Neuronal stem cell (in vitro differentiated cells): ENCODE measurements at places on chromosomes 7 and 10.

DNA sequence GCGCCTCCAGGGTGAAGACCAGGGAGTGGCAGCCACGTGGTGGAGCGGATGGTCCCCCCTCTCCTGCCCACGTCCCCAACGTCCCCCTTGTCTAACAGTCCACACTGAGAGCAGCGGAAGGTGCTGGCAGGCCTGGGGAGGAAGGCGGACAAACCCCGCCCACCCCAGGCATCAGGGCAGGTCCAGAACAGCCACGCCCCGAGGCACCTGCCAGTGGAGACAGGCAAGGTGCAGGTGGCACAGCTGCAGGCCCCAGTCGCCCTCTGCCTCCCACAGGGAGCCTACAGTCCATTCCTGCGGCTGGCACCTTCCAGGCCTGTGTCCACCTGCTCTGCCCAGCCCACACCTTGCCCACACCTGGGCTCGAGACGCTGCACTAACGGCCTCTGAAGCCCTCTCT lies 24.9 kb downstream of the CYP2W1 start:
- no peak for DNase-seq

- DNase-seq = no peak
These were observed 135.2 kb upstream of the PRSS1 start for GRCh38 chr7:142614116-142614515.

DNA sequence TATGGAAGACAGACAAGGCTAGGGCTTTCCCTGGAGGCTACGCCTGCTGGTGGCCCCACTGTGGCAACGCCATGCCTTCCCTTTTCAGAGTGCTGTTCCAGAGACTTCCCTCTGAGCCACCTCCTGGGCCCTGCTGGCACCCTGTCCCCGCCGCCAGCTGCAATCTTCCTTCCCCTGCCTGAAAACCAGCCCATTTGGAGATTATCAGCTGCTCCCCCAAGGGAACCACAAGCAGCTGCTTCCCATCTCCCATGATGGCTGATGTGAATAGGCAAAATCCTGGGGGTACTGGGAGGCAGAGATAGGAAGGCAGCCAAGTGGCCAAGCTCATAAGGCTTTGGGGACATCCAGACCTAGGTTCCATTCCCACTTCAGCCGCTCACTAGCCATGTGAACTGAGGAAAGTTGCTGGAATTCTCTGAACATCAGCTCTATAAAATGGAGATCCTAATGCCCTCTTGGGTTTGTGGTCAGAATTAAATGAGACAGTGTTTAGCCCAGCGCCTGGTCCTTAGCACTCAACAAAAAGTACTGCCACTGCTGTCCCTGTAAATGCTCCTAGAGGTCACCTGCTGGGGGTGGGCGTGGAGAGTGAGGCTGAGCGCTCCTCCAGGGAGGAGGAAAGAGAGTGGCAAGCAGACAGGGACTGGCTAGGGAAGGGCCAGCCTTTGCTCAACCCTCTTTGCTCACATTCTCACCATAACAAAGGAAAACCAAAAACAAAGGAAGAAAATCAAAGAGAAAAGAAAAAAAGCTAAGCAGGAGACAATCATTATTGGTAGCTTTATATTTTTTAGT lies 5.9 kb downstream of the TSPAN33 start:
- no peak for DNase-seq

GRCh38 chr7:137975221-137975620 lies 26.7 kb downstream of the CREB3L2 start:
- no peak for DNase-seq

- peak; percentile 51 for DNase-seq
These were observed at the start of gene NOD1 for GRCh38 chr7:30478349-30479201. Gene NOD1 (minus strand): TSS chr7:30478784. CDS start chr7:30456921, 21,863 bp downstream.

GRCh38 chr7:7707246-7707645 lies 11.2 kb downstream of the RPA3 start:
- DNase-seq = no peak

DNA sequence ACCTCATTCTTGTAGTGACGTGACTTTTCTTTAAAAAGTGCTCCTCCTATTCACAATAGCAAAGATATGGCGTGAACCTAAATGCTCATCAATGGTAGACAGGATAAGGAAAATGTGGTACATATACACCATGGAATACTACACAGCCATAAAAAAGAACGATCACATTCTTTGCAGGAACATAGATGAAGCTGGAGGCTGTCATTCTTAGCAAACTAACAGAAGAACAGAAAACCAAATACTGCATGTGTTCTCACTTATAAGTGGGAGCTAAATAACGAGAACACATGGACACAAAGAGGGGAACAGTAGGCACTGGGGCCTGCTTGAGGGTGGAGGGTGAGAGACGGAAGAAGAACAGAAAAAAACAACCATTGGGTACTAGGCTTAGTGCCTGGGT lies 59.9 kb upstream of the FGFR2 start:
- no peak for DNase-seq

- no peak for DNase-seq
These were observed 80.1 kb downstream of the ANKIB1 start for GRCh38 chr7:92325858-92326257.

GRCh38 chr7:69047151-69047754 lies 551.0 kb upstream of the AUTS2 start:
- no peak for DNase-seq

- DNase-seq = no peak
These were observed 36.0 kb downstream of the MAT1A start for GRCh38 chr10:80253266-80253962.

DNA sequence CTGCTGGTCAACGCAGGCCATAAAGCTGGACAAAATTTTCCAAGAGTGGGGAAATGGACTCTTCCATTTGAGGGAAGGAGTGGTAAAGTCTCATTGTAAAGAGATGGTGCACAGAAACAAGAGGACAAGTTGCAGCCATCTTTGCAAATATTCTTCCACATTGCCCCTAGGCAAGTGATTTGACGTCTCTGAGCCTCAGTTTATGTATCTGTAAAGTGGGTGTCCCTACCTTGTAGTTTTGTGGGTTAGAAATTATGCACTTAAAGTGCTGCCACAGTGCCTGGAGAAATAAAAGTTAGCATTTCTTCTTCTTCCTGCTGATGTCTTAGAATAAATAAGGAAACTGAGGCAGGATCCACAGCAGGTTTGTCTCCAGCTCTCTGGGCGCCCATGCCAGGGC lies 12.1 kb downstream of the ADAMTS14 start:
- DNase-seq = no peak

DNA sequence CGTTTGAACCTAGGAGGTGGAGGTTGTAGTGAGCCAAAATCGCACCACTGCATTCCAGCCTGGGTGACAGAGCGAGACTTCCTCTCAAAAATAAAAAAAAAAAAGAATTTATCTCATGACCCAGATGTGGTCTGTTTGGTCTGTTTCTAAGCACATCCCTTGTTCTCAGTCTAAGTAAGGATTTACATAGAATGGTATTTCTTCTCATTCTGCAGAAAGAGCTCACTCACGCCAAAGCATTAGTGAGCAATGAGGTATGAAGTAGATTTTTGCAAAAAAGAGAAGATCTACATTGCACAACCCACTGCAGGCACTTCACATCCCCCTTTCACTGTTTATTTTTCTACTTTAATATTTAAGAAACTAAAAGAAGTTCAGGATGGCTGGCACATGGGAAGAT lies 76.5 kb upstream of the FGL2 start:
- DNase-seq = no peak

DNA sequence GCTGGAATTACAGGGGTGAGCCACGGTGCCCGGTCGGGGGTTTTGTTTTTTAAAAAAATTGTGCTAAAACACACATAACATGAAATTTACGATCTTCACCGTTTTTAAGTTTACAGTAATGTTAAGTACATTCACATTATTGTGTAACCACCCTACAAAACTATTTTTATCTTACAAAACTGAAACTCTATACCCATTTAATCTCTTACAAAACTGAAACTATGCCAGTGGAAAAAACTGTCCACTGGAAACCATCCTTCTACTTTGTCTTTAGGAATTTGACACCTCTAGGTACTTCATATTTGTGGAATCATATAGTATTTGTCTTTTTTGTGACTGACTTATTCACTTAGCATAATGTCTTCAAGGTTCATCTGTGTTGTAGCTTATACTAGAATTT lies 1.0 kb upstream of the PSMC2 start:
- no peak for DNase-seq

- DNase-seq = no peak
These were observed 1583.6 kb upstream of the LRRTM3 start for GRCh38 chr10:65342245-65342644.

DNA sequence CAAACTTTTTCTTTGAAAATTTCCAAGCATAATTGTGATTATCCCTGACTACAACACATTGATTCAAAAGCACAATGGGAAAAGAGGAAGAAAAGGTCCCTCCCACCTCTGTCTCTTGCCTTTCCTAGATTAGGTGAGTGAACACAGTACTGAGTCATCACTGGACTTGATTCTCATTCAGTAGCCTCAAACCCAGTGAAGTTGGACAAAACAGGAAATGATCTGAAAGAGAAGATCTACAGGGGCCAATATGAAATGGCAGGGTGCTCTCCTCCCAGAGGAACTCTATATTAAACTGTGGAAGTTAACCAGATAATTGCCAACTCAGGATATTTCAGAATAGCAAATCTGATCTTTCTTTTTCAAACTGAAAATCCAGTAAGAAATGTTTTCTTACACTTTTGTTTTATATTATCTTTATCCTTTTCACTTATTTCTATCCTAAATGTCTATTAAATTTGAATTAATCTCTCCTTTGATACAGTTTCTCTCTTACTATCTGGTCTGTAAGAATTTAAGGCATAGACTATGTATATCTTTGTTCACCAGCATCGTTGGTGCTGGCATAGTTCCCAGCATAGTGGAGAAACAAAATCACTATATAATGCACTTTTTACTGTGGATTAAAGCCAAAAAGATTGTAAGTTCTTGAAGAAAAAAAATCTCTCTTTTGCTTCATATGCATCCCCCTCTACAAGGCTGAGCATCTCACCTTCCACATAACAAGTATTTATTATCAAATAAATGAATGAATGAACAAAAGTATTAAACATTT lies 41.4 kb upstream of the IKZF1 start:
- no peak for DNase-seq

- no peak for DNase-seq
These were observed 66.5 kb downstream of the ASB13 start for GRCh38 chr10:5599613-5600520.

DNA sequence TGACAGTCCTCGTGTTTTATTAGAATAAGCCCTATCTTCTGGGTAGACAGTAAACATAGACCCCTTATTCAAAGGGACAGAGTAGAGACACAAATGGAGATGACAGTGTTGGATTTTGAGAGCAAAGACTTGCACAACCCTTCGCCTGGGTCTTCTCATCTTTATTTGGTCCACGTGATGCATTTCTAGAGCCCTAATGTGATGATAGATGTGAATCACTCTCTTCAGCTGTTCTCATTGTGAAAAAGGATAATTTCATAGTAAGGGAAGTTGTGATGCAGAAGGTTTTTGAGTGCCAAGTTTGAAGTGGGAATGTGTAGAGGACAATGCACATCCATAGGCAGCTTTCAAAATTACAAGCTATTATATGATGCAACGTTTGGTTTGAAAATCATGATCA lies 86.3 kb downstream of the CREB5 start:
- no peak for DNase-seq

GRCh38 chr7:96747418-96747940 lies 37.8 kb upstream of the SEM1 start:
- DNase-seq = no peak

- no peak for DNase-seq
These were observed 77.2 kb downstream of the CDH23 start for GRCh38 chr10:71473671-71474599.

- DNase-seq = no peak
These were observed 34.4 kb downstream of the AGR3 start for GRCh38 chr7:16847381-16847860.

GRCh38 chr7:74430961-74431466 lies 22.7 kb upstream of the GTF2IRD1 start:
- DNase-seq = no peak

GRCh38 chr7:63027075-63027474 lies 971.6 kb upstream of the ZNF722 start:
- DNase-seq = no peak

DNA sequence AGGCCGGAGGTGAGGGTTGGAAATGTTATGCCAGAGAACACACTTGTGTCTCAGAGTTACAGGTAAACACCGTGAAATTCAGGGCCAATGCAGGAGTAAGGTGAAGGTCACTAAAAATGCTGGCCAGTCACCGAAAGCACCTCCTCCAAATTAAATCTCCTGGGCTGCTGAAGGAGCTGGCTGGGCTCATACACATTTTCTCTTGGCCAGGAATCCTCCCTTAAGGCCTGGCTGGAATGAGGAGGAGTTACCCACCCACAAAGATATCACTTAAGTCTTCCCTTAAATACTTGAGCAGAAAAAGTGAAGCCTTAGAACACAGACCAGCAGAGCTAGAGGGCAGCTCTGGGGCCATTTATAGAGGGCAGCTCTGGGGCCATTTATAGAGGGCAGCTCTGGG lies 46.3 kb downstream of the HTRA1 start:
- DNase-seq = no peak

GRCh38 chr7:76506081-76506440 lies 4.3 kb upstream of the UPK3B start:
- no peak for DNase-seq

- DNase-seq = no peak
These were observed 71.0 kb downstream of the CASD1 start for GRCh38 chr7:94580601-94581000.

DNA sequence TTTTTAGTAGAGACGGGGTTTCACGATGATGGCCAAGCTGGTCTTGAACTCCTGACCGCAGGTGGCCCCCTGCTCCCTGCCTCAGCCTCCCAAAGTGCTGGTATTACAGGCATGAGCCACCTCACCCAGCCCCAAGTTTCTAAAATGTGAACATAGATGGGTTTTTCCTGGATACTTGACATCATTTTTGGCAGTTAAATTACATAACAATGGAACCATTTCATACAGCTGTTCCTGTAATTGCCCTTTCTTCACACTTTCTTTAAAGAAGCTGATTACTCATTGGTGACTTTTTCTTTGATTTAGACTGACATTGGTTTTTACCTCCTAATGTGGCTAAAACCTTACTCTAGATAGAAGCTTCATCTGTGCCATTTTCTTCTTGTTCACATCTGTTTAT lies 5.9 kb downstream of the ZKSCAN1 start:
- no peak for DNase-seq

GRCh38 chr10:5565205-5565545 lies 40.4 kb downstream of the CALML3 start:
- no peak for DNase-seq

DNA sequence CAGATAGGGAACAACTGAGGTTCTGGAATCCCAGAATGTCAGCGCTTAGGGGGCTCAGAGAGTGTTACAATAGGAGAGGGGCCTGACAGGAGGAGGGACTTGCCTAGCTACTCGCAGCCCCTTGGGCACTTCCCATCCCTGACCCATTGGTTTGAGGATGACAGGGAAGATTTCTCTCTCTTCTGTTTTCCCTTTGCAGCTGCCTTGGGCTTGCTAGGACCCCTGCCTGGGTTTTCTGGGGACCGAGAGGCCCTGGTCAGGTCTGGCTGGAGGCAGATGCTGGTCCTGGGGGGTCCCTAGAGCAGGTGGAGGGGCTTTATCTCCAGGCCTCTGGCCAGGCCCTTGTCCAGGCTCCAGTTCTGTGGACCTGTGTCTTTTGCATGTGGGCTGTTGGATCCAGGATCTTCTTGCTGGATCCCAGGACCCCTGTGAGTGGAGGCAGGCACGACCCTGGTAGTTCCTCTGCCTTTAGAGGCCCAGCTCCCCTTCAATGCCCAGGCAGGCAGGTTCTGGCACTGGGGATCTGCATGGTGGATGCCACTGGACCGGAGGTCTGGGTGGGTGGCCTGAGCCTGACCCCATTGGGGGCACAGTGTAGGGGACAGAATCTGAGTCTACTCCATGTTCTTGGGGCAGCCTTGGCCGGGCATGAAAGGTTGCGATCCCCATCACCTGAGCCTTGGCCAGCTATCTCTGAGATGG lies 26.9 kb downstream of the RAMP3 start:
- no peak for DNase-seq
